ENCODE measurements at places on chromosomes 7 and 10.

DNA sequence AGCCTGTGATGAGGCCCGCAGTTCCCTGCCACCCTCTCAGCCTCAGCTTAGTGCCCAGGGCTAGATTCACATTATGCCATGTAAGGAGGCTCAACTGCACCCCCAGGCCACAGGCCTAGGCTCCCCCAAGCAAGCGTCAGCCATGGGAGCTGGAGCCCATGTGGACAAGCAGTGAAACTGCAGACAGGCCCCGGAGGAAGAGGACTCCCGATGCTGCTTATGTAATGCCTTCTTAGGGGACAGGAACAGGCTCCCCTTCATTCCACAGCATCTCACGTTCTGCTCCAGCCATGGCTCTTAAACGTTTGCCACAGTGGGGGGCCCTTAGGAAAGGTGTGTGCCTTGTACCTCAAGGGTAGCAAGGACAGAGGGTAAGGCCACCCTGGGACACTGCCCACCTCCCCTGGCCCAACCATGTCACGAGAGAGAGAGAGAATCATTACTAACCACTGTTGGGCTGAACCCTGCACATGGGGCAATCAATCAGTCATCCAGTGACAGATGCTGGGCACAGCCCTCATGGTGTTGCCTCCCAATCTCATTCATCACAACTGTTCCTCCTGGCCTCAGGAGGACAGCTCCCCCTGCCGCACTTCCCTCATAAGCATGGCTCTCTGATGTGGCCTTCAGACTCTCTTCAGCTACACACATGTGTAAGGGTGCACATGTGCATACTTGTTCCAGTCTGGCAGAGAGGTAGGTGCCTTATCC is 263.0 kb downstream of the GRID1 start:
- no peak for DNase-seq

- no peak for DNase-seq
Observed at GRCh38 chr7:49773218-49773935, at the start of gene VWC2. TSS of gene VWC2 (plus strand) at chr7:49773638. CDS start at chr7:49775436, 1,798 bp downstream.

DNA sequence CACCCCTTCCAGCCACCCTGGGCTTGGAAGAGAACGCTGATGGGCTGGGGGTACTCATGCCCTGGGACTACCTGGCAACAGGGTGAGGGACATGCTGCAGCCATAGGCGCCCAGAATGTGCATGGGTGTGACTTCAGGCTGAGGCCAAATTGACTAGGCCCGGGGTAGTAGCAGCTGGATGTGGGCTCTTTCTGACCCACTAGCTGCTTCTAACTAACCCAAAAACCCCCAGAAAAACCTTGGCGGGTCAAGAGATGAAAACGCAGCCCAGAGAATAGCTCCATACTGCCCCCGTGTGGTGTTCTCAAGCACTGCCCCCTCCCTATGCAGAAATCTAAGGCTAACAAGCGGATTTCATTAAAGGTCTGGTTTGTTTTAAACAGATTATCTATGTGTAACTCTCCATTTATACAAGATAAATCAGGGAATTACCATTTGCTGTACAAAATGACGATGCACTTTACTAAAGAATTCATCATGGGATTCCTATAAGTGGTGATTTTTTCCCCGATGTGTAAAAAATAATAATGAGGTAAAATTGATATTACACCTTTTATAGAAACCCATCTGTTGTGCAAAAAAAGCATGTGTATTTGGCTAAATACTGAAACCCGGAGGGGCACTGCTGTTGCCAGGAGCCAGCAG is 4.2 kb downstream of the SMARCD3 start:
- peak; percentile 27 for DNase-seq

GRCh38 chr7:7188091-7188490 is 5.7 kb downstream of the C1GALT1 start:
- DNase-seq, result no peak

- no peak for DNase-seq
Observed at GRCh38 chr7:118436663-118437062, 212.2 kb downstream of the ANKRD7 start.

Measured in stromal cell of bone marrow (primary cell).